ENCODE measurements at places on chromosomes 1 and 21.

DNA sequence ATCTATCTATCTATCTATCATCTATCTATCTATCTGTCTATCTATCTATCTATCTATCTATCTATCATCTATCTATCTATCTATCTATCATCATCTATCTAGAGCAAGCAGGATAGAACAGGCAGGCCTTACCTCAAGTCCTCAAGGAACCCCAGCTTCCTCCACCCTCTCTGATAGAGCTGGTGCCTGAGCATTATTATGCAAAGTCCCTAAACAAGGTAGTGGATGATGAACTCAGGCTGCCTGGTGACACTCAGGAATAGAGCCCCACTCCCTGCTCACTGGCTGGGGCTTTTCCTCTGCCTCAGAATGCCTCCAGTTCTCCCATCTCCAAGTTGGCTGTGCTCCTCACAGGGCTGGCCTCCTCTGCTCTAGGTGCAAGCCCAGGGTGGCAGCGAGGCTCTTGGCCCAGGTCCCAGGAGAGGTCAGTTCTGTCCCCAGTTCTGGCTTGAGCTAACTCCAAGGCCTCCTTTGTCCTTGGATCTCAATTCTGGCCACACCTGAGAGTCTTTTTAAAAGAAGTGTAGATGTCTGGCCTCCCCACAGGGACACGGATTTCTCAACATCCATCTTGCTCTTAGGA, 60.2 kb downstream of the PCP4 start:
- no peak for DNase-seq

DNA sequence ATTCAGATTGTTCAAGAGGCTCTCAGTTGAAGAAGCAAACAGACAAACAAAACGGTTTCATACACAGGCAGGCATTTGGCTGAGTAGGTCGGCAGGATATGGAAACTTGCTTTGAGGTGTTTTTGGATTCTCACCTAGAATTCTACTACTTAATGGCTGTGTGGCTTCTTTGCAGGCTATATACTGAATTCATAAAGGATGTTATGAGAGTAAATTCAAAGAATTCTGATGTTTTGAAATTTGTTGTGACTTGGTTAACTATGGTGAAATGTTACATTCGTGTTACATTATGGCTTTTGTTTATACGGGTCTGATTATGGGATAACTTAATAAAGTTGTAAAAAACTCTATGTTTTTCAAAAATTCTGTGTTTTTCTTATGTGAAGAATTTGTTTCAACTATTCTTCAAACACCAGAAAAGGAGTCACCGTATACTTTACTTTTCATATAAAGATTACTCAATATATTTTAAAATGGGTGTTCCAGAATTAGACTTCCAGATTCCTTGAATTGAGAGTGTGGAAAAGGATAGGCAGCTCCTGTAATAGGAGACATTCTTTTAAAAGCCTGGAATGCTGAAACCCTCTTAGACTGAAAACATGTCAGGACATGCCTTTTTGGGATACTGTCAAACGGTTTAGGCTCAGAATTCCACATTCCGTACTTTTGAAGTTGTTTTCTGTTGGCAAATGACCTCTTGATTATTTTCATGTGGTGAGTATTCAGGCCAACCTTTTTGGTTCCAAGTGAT, 8.2 kb upstream of the IRF2BP2 start:
- no peak for DNase-seq

GRCh38 chr1:160032165-160032820, 503 bp upstream of the PIGM start:
- DNase-seq, result no peak

GRCh38 chr1:244104309-244105060, 53.4 kb downstream of the ZBTB18 start:
- DNase-seq, result no peak

DNA sequence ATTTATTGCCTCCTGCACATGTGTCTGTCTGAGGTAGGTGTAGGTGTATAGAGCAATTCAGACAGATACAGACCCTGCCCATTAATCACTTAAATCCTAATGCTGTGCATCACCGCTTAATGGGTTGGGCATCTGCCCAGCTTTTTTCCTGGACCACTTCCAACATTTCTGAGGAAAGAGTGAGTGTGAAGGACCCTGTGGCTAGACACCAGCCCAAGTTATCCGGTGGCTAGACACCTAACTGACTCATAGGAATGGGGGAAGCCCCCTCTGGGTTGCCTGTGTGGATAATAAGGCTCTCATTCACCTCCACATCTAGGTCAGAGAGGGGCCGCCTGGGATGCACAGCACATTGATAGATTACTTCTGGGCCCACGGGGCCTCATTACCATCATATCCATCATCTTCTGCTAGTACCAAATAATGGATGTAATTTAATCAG, 121.1 kb upstream of the RAVER2 start:
- DNase-seq, result peak; percentile 15

DNA sequence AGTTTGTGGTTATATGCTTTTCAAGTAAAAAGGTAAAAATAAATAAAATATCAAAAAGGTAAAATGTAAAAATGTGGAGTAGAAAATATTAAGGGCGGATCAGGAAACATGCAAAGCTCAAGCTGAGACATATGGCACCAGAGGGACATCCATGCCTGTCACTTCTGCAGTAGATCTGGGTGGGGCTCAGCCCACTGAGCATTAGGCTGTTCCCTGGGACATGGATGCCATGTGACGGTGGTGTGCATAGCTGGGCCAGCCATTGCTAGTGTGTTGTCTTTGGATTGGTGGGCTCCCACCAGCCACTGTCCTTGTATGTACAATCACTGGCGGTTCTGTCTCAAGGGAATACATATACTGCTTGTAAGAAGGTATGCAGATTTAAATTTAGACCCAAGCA, 3.0 kb downstream of the TTC13 start:
- no peak for DNase-seq

DNA sequence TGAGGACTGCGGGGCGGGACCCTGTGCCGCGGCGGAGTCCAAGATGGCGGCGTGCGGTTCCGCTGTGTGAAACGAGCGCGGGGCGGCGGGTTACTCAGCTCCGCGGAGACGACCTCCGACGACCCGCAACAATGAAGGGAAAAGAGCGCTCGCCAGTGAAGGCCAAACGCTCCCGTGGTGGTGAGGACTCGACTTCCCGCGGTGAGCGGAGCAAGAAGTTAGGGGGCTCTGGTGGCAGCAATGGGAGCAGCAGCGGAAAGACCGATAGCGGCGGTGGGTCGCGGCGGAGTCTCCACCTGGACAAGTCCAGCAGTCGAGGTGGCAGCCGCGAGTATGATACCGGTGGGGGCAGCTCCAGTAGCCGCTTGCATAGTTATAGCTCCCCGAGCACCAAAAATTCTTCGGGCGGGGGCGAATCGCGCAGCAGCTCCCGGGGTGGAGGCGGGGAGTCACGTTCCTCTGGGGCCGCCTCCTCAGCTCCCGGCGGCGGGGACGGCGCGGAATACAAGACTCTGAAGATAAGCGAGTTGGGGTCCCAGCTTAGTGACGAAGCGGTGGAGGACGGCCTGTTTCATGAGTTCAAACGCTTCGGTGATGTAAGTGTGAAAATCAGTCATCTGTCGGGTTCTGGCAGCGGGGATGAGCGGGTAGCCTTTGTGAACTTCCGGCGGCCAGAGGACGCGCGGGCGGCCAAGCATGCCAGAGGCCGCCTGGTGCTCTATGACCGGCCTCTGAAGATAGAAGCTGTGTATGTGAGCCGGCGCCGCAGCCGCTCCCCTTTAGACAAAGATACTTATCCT, 430 bp downstream of the RBM15 start:
- peak; percentile 62 for DNase-seq

GRCh38 chr21:15495965-15496364, 233.8 kb upstream of the USP25 start:
- DNase-seq, result no peak

- DNase-seq, result no peak
Measured at GRCh38 chr21:45414396-45415187, 9.6 kb downstream of the COL18A1 start.

DNA sequence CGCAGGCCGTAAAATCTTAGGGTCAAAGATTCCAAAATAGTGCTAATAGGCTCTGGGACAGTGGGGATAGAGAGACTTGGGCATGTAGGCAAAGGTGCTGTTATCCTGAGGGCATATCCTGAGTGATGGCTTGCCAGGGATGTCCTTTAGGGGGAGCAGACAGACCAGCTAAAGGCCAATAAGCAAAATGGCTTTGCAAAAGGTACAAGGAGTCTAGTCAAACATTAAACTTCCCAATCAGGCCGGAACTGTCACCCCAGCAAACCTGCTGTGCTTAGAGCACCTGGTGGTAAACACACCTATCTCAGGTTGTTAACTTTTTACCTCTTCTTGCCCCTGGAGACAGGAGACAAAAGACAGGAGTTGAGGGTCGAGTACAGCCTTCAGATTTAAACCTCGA, 49.1 kb downstream of the TRABD2B start:
- DNase-seq, result no peak

- no peak for DNase-seq
Measured at GRCh38 chr1:5827516-5827915, 164.7 kb downstream of the NPHP4 start.

DNA sequence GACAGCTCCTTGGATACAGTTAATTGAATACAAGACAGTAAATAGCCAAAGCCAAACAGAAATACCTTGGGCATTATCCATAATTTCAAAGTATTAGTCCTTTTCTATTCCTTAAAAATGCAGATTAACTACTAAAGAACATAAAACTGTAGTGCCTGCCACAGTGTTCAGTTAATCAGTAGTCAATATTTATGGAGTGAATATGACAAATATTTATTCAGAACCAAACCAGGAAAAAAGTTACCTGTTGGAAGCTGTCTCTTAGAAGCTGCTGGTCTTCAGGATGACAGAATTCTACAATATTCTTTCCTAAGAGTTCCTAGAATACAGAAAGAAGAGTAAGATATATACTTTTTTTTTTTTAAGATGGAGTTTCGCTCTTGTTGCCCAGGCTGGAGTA, 18.2 kb upstream of the CTSK start:
- no peak for DNase-seq

DNA sequence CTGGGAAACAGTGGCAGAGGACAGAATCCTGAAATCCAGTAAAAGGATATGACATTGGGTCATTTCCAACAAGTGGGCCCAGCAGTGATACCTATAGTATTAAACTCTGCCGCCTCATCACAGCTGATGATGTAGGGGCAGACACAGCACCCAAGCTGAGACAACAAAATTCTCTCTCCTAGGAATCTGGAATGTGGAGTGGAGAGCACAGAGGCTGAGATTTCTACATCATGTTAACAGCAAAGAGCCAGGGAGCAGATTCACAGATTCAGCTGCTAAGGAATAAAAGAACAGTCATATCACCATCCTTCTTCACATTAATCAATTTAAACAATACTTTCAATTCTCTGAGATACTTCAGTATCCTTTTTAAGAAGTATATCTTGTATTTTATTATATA, 61.9 kb downstream of the CRP start:
- DNase-seq, result no peak

DNA sequence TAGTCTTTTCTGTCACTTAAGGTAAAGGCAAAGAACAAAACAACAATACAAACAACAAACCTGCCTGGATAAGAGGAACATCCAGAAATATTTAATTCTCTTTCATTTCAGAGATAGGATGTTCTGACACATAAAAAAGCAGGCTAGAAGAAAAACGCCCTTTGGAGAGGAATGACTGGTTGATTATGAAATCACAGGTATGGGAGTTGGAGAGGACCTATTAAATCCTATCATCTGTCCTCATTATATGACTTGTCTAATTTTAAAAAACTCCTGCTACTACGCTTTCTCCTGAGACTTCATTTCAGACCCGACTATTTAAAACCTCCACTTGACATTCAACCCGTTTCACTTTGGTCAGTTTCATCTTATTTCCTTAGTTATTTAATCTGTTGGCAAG, 54.1 kb downstream of the TMPRSS15 start:
- no peak for DNase-seq

- DNase-seq, result peak; percentile 88
Measured at GRCh38 chr1:33367485-33368405, 46.8 kb upstream of the A3GALT2 start.

- DNase-seq, result peak; percentile 57
Measured at GRCh38 chr1:206469933-206470691, at the start of gene IKBKE. TSS of gene IKBKE (plus strand) at chr1:206470476. CDS start at chr1:206473228, 2,752 bp downstream.

DNA sequence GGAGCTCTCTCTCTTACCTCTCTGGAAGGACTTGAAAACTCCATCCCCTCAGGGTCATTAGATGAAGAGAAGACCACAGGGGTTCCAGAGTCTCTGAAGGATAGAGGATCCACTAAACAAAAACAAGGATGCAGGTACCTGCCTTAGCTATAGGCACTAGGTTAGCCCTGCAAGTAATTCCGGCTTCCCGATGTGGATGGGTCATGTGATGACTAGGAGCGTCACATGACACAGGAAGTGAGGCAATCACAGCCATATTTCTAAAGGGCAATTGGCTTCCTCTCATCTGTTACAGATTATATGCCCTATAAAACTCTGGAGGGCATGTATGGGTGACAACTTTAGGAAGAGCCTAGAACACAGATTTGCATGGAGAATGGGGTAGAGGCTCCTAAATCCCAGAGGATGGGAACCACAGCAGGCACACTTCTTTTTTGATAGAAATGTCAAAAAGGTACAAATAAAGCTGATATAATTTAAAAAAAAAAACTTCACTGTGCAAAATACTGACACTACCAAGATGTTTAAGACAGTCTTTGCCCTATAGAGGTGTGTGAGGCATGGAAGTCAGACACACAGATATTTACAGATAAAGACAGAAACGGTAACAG, 14.1 kb downstream of the ENTREP3 start:
- DNase-seq, result peak; percentile 77

DNA sequence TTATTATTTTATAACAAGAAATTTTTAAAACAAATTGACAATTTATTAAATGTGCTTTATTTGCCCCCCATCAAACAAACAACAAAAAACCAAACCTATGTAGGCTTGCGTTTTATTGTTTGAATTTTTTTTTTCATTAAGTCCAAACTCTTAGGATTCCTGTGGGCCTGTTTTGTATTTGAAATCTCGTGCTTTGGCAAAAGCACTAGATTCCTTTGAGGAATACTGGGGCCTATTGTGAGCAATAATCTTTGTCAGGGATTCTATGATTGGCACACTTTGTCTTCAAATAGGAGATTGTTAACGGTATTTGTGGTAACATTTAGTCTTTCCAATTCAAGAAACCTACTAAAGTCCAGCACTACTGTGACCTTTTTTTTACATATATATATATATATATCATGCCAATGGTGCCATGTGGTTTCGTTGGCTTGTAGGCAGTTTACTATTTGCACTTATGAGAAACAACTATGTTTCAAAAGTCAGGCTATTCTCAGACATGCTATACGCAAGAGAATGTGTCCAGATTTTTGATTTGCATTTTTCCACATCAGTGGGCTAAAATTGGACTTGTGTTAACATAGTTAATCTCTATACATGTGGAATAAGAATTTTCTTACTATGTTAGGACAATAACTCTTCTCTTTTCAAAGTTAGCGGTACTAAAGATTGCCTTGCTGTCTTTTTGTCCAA, 70.4 kb upstream of the GREM2 start:
- DNase-seq, result no peak

Data from stimulated activated CD4-positive, alpha-beta T cell treated with anti-CD3 and anti-CD28 coated beads, Interleukin-4, amount 100 ng/mL, for 24 hours (primary cell).